ENCODE measurements at places on chromosomes 2 and 18.

GRCh38 chr2:227864161-227864756 is 7.2 kb upstream of the DAW1 start:
- no peak for DNase-seq

DNA sequence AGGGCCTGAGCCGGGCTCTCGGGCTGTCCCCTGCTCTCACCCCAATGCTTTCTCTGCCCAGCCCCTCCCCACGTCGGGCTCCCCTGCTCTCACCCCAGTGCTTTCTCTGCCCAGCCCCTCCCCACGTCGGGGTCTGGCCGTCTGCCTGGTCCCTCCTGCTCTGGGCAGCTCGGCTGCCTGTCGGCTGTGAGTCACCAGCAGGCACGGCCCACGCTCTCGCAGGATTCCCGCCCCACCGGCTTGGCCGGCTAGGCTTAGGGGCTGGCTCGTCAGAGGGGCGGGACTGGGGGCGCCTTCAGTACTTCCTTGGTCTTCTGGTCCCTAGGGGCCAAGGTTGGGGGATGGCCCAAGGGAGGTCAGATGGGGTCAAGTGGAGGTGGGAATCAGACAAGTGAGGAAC is 3.3 kb downstream of the BOK start:
- DNase-seq: no peak

GRCh38 chr2:165691615-165692014 is 102.4 kb downstream of the GALNT3 start:
- DNase-seq: peak; percentile 34

GRCh38 chr18:29307231-29307630 is 1130.3 kb upstream of the CDH2 start:
- no peak for DNase-seq

- DNase-seq: no peak
These were observed 17.7 kb upstream of the RGPD4 start for GRCh38 chr2:107808959-107809358.

DNA sequence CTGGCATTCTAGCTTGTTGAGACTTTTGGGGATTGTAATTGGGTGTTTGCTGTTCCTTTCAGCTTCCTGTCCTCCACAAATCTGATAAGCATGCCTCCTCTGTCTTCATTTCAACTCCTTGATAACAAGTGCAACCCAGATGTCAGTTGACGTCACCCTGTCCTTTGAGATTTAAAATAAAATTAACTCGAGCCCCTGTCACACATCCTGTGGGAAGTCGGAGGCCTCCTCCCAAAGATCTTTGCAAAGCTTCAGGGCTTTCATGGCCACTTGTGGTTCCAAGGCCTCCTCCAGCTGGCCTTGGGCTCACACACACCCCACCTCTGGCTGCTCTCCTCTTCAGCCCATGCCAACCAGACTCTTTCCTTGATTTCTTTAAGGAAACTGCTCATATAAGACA is 69.9 kb upstream of the ITGA6 start:
- no peak for DNase-seq

DNA sequence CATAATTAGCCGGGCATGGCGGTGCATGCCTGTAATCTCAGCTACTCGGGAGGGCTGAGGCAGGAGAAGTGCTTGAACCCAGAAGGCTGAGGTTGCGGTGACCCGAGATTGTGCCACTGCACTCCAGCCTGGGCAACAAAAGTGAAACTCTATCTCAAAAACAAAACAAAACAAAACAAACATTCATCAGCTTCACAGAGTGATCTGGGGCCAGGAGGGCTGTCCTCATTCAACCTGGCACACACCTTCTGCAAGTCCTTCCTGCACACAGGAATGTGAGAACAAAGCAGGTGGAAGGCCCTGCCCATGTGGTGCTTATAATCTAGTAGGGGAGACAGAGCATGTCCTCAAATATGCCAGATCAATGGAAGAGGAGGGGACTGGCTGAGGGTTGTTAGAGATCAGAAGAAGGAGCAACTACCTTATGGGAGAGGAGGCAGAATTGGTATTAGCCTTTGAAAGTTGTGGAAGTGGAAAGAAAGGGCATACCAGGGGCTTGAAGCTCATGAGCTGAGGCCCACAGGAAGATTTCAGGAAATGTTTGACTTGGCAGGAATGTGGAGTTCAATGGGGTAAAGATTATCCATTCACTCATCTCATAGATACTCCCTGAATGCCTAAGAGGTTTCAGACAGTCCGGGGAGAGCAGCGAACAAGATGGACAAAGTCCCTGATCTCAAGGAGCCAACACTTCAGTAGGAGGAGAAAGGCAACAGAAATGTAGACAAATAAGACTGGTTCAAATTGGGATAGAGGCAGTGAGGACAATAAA is 155.3 kb upstream of the SIX3 start:
- no peak for DNase-seq

DNA sequence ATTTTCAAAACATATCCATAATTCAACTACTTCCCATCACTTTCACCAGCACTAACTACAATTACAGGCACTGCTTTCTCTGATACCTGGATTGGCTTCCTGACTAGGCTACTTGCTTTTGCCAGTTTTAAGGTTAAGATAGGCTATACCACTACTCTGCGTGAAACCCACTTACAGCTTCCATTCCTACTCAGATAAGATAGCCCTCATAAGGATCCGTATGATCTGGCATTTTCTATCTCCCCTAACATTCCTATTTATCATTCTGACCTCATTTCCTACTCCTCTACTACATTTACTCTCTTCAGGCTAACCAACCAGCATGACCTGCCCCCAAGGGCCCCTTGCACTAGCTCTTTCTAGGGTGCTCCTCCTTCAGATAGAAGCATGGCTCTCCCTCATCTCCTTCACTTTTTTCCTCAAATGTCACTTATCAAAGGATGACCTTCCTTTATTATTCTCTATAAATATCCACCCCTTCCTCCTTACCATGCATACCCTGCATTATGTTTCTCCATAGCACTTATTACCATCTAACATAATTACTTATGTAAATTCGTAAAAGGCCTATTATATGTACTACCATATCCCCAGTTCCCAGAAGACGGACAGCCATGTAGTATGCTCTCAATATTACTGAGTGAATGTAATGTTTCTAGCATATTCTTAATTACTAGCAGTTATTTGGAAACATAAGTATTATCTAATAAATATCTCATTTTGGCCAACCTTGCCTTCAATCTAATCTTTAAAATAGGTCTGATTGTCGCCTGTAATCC is 4.4 kb downstream of the TIA1 start:
- no peak for DNase-seq

DNA sequence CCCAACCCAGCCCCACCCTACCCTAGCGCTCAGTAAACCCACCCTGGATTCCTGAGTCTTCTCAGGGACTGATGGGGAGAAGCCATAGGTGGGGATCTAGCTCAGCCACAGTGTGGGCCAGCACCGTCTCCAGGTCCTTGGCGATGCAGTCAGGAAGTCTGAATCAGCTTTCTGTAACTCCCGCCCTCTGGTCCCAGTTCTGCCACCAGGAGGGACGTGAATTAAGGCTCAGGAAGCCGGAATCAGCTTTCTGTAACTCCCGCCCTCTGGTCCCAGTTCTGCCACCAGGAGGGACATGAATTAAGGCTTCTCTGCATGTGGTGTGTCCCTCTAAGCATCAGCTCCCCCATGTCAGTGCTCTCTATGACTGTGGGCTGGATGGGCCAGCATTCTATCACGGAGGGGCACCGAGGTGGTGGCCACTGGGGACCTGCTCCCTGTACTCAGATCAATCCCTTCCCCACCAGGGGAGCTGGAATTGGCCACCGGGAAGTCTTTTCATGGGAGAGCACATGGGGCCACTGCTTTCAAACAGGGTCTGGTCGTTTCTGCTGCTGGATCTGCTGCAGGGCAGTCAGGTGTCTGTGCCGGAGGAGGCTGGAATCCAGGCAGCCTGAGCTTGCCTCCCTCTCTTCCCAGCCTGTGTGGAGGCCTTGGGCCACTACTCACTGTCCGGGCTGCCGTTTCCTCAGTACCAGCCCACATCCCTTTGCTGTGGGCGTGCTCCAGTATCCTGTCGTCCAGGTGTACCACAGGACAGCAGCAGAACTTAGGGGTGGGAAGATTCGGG is 24.7 kb downstream of the ASB18 start:
- no peak for DNase-seq

DNA sequence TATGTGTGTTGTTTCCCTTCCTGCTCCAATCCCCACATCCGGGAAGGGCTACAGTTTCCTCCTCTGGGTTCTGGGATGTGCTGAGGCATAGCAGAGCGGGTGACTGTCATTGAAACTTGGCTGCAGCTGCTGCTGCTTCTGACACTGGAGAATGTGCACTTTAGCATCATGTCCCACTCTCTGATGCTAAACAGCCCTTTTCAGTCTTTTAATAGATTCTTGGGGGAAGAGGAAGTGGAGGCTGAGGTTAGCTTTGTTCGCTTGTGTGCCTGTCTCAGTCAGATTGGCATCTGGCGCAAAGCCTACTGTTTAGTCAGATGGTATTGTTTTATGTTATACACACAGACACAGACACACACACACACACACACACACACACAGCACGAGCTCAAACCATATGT is 136.5 kb upstream of the RND3 start:
- no peak for DNase-seq

GRCh38 chr2:229133155-229133772 is 137.8 kb downstream of the PID1 start:
- peak; percentile 71 for DNase-seq

DNA sequence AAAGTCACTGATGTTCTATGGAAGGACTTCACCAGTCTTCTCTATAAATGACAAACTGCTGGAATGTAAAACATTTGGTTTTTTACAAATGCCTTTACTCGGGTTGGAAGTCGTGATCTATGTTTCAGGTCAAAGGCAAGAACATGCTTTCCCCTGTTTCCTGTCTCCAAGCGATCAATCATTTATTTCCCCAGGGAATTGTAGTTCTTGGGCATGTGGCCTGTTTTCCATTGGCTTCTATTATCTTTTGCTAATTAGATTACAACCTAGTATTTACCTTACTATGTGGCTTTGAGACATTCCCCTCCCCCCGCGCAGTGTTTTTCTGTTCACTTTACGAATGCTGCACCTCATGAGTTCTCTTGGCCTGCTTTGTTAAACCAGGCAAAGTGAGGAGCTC is 684.2 kb downstream of the EPHA4 start:
- DNase-seq: peak; percentile 68

DNA sequence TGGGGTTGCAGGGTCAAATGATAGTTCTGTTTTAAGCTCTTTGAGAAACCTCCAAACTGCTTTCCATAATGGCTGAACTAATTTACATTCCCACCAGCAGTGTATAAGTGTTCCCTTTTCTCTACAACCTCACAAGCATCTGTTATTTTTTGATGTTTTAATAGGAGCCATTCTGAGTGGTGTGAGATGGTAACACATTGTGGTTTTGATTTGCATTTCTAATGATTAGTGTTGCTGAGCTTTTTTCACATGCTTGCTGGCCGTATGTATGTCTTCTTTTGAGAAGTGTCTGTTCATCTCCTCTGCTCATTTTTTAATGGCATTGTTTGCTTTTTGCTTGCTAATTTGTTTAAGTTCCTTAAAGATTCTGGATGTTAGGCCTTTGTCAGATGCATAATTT is 107.7 kb downstream of the PDE11A start:
- DNase-seq: no peak

- DNase-seq: no peak
These were observed 11.6 kb downstream of the CFLAR start for GRCh38 chr2:201127570-201127969.

GRCh38 chr18:36326771-36327170 is 29.3 kb downstream of the FHOD3 start:
- DNase-seq: no peak

DNA sequence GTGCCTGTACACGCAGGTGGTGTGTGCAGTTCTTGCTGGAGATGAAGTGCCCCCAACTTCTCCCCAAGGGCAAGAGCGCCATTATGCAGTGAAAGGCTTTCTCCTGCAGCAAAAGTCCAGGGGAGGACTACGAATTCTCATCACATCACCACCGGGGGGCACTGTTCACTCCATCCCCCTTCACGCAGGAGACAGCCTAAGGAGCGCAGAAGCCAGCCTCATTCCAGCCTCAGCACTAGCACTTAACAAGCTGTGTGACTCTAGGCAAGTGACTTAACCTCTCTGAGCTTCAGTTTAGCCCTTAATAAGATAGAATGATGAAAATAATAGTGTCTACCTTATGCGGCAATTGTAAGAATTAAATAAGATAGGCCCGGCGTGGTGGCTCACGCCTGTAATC is 32.3 kb downstream of the DNMT3A start:
- peak; percentile 89 for DNase-seq

DNA sequence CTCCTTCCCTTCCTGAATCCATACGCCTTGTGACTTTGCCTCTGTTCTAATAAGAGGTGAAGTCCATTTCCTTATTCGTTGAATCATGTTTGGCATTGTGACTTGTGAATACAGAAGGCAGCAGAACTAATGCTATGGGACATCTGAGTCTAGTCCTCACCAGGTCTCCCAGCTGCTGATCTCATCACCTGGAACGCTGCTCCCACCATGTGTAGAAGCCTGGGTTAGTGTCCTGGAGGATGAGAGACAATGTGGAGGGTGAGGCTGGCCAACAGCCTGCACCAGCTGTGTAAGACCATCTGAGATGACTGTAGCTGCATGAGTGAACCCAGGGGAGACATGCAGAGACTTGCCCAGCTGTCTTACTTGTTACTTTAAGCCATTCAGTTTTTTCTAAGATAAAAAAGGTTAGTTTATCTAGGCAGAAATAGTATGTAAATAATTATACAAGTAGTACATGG is 3.5 kb upstream of the HAAO start:
- DNase-seq: no peak

GRCh38 chr2:206478340-206478739 is 35.0 kb downstream of the ADAM23 start:
- no peak for DNase-seq

DNA sequence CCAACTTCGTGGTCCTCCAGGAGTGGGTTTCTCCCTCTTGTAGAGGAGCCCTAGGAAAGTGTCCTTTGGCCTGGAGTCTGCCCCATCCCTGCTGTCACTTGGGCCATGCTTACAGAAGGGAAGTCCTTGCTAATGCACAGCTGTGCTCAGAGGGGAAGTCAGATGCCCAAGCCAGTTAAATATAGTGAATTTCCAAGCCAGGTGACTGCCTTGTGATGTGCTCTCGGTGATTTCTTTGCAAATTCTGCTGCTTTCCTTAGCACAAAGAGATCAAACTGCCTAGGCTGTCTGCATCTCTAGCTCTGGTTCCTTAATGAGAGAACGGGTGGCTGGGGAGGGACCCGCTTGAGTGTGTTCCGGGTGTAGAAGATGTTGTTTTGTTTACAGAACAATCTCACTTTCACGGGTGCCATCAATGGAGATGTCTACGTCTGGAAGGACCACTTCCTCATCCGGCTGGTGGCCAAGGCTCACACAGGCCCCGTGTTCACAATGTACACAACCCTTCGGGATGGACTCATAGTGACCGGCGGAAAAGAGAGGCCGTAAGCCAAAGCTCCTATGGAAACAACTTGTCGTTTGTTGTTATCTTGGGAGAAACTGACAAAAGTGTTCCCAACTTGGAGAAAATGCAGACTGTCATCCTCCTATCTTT is 91.4 kb downstream of the RTN4 start:
- no peak for DNase-seq

- DNase-seq: no peak
These were observed 271.3 kb downstream of the CCDC178 start for GRCh38 chr18:33169218-33169617.

Data from NCI-H82 (cell line).